Thoracic aorta (tissue), 2 donors: ENCODE measurements at places on chromosomes 1 and 21.

DNA sequence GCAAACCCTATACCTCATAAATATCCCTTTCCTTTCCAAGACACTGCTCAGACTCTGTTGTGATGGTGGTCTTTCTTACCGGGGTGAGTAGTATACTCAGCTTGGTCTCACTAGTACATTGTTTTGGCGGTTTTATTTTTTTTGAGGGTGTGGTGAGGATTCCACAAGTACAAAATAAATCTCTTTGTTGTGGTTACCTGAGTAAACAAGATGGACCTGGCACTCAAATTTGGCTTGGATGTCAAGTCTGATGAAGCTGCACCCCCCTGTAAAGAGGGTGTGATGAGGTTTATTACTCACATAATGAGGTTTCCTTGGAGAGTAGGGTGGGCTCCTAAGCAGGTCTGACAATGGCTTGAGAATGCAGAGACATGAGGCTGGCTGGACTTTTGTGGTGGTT is 68.2 kb upstream of the KCNJ6 start:
- no peak for DNase-seq

- DNase-seq = peak; percentile 34
Measured at GRCh38 chr1:59107516-59107915, 189.4 kb upstream of the FGGY start.

- DNase-seq = no peak
Measured at GRCh38 chr1:244218220-244218619, 167.1 kb downstream of the ZBTB18 start.

GRCh38 chr1:200073286-200073637 is 45.8 kb downstream of the NR5A2 start:
- DNase-seq = no peak

DNA sequence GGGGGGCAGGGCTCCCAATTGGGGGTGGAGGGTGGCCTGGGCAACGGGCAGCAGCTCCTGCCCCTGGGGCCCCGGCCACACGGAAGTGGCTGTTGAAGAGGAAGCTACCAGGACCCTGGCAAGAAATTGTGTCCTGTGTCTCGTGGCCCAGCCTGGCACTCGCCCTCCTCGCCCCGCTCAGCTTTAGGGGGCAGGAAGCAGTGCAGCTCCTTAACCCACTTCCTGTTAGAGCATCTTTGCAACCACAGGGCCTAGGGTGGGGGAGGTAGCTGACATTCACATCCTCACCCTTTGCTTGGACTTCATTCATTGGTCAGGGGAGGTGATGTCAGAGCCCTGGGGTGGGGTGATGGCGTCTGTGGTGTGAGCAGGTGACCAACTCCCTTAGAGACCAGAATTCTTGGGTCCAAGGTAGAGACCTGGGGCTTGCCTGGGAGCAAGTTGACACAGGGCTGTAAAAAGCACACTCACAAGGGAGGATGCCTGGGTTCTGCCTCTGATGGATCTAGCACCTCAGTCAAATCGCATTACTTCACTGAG is at the start of gene ARHGAP30:
Gene ARHGAP30, minus strand, starts transcription at position 161 of the 540 bp plus-strand sequence. CDS start 267 bp downstream, outside the sequence.
- DNase-seq = no peak

- no peak for DNase-seq
Measured at GRCh38 chr1:210597555-210598134, 268.9 kb downstream of the HHAT start.
